Activated naive CD8-positive, alpha-beta T cell treated with anti-CD3 and anti-CD28 coated beads for 36 hours (primary cell): ENCODE measurements at places on chromosomes 1 and 21. TPM values are rescaled to one million over a fixed set of nuclear protein-coding genes. Genes with fewer than 3 reads are reported as not detected.

DNA sequence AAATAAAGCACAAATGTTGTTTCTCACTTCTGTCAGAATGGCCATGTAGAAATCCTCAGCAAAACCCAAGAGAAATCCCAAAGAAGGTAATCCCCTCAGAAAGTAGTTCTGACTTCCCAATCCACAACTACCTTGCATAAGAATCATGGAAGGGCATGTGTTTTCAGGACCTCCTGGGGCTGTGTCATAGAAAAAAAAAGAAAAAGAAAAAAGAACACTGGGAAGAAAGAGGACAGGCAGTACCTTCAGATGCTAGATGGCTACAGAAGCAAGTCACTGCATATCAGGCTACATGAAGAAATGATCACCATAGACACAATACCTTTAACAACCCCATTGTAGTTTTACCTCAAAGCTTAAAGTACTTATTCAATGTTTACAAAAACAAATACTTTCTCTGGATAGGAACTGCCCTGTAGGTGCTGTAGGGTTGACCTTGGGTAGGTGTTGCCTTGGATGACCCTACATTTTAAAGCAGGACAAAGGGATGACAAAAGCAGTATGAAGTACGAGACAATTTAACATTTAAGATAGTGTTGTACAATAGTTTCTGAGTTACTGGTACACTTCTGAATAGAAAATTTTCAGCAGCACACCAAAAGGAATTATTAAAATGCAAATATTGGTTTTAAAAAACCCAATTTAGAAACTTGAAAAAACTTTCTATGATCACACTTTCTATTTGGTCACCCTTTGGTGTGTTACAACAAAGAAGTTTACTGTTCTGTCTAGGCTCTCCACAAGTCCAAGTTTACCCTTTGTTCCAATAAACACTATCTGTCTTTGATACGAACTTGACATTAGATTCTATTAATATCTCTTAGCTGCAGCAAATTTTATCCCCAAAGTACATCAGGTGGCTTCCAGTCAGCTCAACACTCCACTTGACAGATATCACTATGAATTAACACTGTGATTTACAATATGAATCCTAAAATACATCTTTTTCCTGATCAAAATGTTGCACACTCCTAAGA is 5.0 kb downstream of the TRIT1 start:
- H3K36me3 ChIP-seq = peaks cover 44% of the 10 kb centered on the region
- H3K27me3 ChIP-seq = no peaks in the 10 kb centered on the region
- no peak overlapping the region for H3K27ac ChIP-seq
- H3K4me3 ChIP-seq = no peak overlapping the region

GRCh38 chr1:190226006-190226405 is 251.7 kb downstream of the BRINP3 start:
- H3K36me3 ChIP-seq = no peaks in the 10 kb centered on the region
- H3K27ac ChIP-seq = no peak overlapping the region
- H3K4me3 ChIP-seq = no peak overlapping the region
- no peaks in the 10 kb centered on the region for H3K4me1 ChIP-seq
- DNase-seq = no peak

DNA sequence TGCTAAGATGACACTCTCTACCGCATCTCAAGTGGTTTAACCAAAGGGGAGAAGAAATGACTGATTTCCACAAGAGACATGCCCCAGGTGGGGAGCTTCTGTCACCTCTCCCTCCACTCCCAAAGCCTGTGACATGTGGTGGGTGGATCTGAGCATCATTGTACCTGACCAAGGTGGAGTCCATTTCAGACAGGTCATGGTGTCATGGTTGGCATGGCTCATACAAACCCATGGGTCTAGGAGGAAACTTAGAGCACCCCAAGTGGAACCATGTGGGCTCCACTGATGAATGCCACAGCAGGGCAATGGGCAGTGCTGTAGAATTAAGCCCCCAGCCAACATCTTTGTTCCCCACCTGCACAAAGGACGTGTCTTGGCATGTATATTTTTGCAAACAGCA is 131.5 kb upstream of the EDN2 start:
- H3K36me3 ChIP-seq = peaks cover 20% of the 10 kb centered on the region
- H3K27ac ChIP-seq = no peak overlapping the region
- no peak for DNase-seq

- H3K4me3 ChIP-seq = no peak overlapping the region
- no peaks in the 10 kb centered on the region for H3K36me3 ChIP-seq
Measured at GRCh38 chr21:37639756-37640155, 273.2 kb downstream of the DYRK1A start.

Gene IL22RA1
- total RNA-seq = not detected
